ENCODE measurements at places on chromosomes 12 and 14.

DNA sequence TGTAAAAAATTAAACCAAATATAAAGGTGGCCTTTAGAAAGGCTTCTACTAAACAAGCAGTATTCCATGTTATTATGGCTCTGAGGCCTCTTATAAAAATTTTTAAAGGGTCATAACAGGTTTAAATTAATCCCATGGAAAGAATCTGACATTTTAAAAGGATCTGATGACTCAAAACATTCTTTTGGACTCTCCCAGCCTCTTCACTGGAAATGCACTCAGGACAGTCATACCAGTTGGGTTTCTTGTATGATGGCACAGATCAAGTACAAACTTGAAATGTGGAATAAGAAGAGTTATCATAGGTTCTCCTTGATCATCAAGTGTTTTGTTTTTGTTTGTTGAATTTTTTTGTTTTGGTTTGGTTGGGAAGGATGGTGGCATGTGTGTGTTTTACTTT lies 50.8 kb downstream of the PPP2R5E start:
- DNase-seq: no peak

DNA sequence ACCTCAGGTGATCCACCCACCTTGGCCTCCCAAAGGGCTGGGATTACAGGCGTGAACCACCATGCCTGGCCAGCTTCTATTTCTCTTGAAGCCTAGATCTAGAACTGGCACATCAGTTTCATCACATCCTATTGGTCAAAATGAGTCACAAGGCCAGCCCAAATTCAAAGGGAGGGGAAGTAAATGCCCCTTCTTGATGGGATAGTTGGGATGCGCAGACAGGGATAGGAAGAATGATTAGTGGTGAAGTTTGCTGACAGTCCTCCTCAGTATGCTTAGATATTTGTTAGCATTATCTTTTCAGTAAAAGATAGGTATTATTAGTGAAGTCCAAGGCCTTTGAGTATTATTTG lies 33.4 kb downstream of the CRADD start:
- no peak for DNase-seq

DNA sequence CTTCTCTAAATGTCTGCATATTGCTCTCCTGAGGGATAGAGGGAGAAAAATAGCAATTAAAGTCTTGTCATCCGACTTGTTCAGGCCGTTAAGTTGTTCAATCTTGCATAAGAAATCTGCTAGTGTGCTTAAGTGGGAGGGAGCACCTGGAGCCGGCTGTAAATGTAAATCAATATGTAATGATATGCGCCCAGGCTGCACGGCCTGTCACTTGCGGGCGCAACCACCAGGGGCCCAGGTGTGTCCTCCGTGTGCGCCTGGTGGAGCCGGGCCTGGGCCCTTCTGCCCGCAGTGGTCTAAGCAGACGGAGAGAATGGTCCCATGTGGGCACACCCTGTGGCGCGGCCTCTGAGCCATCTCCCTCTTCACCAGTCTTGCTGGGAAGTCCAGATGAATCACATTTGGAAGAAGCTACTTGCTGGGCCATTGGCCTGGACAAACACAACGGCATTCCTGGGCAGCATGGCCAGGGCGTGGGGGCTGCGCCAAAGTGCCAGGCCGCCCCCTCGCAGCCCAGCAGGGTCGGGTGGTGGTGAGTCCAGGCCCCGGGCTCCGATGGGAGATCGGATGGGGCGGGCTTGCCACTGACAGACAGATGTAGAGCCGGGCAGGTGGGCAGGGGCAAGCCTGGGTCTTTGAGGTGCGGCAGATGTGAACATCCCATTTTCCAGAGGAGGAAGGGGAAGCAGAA lies 193.3 kb upstream of the C14orf180 start:
- DNase-seq: no peak

DNA sequence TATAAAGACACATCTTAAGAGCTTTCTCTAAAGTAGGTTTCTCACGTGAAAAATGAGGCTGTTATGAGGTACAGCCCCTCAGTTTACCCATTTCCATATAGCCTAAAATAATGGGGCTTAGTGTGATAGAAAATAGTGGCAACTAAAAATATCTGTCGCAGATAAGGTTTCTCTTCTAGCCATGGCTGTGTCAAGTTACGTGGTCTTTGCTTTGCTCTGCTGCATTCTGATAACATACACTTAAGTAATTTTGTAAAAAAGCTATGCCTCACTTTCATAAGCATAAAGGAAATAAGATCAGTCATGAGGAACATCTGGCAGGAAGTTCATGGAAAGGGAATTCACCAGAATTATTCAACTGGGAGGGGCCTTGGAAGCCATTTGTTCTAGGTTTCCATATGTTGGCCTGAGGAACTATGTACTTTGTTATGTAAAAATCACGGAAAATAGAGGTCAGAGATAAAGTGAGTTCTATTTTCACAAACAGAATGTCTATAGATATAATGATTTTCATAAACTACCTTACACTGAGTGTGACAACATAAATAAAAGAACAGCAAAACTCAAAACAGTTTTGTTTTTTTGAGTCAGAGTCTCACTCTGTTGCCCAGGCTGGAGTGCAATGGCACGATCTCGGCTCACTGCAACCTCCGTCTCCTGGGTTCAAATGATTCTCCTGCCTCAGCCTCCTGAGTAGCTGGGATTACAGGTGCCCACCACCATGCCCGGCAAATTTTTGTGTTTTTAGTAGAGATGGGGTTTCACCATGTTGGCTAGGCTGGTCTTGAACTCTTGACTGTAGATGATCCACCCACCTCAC lies 195.6 kb upstream of the KRR1 start:
- DNase-seq: no peak

DNA sequence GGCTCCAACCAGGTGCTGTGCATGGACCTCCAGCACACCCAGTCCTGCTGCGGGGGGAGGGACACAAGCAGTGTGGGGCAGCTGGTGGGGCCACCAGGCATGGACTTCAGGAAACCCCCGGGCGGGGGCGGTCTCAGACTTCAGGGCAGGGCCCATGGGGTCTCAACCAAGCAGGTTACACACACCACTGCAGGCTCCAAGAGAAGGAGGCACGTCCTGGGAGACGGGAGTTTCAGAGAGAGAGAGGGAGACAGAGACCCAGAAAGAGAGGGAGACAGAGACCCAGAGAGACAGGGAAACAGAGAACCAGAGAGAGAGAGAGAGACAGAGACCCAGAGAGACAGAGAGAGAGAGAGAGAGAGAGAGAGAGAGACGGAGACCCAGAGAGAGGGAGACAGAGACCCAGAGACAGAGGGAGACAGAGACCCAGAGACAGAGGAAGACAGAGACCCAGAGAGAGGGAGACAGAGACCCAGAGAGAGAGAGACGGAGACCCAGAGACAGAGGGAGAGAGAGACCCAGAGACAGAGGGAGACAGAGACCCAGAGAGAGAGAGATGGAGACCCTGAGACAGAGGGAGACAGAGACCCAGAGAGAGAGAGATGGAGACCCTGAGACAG lies 128.9 kb downstream of the NCOR2 start:
- no peak for DNase-seq

DNA sequence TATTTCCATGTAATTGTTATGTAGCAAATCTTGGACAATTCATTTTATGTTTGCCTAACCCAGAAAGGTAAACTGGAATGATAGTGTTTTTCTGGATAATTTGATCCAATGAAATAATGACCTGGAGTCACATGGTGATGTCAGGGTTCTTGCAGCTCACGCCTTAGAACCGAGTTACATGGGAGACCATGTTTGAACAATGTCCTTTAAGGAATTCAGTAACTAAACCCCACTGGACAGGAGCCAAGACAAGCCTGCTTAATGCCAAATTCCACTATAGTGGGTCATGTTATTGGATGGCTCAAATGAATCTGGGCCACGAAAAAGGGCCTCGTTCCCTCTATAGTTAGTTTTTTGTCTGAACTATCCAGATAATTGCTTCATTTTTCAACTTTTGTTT lies 255.8 kb upstream of the HMGA2 start:
- DNase-seq: no peak

DNA sequence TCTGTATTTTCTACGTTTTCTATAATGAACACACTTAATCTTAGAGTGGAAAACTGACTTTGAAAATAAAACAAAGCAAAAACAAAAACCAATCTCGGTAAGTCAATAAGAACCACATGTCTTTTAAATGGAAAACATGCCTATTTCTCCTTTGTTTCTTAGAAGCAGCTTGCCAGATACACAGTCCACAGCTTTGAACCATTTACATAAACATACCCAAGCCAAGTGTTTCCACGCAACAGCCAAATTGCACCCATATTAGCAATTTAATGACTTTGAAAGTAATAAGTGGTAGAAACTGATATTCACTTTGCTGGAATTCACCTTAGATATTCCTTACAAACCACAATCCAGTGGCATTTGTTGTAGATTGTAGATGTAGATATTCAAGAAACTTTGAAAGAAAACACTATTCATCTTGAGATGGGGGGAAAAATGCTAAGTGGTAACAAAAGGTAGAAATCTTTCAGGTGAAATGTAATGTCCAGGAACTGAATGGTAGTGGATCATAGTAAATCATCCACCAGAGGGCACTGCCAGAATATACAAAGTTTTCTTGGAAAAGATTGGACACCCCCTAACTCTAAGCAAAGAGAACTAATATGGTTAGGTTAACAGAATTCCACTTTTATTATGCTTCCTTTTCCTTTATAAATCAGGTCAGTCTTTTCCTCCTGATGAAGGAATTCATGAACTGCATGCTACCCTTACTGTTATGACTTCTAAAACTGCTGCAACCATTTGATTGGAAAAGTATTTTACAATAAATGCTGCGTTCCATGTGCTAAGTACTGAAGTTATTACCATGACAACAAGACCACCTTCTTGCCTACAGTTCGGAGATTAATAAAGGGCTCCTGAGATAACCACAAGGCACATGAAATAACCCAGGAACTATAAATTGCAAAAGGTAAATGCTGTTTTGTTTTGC lies 69.8 kb downstream of the RERG start:
- DNase-seq: no peak

DNA sequence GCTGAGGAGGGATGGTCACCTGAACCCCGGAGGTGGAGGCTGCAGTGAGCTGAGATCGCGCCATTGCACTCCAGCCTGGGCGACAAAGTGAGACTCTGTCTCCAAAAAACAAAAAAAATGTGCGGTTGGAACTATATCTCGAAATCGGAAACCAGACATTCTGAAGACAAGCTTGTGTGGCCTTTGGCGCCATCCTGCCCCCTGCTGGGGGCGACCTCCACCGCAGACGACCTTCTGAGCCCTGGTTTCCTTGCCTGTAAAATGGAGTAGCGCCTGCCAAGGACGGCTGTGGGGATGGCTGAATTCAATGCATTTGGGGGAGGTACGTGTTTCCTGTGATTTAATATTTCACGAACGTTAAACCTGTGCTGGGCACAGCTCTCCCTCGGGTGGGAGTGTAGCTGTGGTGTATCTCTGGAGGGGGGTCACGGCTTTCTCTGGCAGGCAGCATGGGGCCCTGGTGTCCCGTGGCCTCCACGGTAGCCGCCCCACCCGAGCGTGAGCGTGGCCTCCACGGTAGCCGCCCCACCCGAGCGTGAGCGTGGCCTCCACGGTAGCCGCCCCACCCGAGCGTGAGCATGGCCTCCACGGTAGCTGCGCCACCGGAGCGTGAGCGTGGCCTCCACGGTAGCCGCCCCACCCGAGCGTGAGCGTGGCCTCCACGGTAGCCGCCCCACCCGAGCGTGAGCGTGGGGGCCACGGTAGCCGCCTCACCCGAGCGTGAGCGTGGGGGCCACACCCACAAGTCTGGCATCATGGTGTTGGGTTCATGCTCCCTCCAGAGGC lies 55.3 kb downstream of the LRCOL1 start:
- DNase-seq: no peak

DNA sequence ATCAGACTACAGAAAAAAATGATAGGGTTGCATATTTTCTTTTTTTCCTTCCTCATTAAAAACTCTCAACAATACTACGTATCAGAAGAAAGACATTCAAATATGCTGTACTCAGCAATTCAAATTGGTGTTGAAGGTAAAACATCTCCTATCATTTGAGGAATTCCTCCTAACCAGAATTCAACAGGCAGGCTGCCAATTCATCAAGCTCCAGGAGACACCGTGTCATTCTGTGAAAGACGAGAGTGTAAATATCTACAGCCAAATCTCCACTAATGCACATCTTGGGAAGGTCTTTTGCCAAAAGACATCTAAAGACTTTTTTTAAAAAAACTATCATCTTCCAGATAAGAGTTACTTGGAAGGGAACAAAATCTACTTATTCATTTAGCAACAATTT lies 26.6 kb downstream of the NT5DC3 start:
- DNase-seq: no peak

DNA sequence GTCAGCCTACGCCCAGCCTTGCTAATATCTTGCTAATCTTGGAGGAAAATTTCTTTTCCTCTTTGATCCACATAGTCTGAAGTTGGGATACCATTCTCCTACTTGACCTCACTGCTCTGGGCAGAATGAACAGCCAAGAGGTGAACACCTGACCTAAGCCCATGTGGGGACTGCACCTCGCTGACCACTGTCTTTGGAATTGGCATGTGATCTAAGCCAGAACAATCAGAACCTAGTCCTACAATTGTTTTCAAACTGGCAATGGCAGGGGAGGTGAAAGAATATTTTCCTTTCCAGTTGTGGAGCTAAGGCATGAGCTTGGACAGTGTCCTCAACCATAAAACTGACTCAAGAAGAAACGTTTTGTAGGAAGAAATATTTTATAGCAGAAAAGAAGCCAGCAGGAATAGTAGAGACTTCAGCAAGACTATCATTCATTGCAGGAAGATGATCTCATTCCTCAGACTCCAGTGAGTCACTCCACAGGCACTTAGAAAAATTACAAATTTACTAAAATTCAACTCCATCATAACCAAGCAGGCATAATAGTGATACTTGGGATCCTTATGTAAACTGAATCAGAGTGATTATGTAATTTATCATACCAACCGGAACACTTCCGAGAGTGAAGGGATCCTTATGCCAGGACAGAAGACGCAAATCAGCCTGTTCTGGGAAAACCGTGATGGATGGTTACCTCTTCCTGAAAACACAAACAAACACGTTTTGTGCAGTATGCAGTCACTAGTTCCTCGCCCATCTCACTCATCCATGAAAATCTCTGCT lies 14.7 kb downstream of the PTPRO start:
- DNase-seq: no peak

DNA sequence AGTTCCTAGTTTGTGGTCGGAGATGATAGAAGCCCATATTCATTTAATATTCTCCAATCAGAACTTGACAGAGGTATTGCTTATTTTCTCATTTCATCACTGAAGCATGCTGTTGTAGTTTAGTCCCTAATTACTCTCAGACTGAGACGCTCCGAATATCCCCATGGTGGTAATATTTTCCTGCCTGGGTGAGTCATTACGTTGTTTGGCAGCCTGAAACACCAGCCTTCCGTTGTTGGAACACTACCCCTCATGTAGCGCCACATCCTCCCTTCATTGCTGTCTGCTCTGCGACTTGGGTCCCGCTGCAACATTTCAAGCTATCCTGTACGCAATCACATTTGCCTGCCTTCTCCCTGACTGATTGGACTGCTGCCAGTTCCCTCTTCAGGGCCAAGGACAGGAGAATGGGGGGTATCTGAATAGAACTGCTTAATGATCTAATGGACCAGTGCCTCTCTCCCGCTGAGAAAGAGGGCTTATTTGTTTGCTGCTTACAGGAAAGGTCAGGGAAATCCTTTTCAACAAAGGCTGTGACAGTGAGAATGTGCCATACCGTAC lies 369.1 kb downstream of the NPAS3 start:
- DNase-seq: no peak

- no peak for DNase-seq
Measured at GRCh38 chr12:1594006-1594260, 448 bp downstream of the FBXL14 start.

GRCh38 chr12:53601296-53601847 lies 24.8 kb downstream of the ATF7 start:
- DNase-seq: no peak

GRCh38 chr12:10235761-10236631 lies 23.3 kb downstream of the GABARAPL1 start:
- no peak for DNase-seq

All from cortex of kidney (tissue), 1 donor.